Tracheal epithelial cell (primary cell): ENCODE measurements at places on chromosomes 3 and 15. TPM values are rescaled to one million over a fixed set of nuclear protein-coding genes. Genes with fewer than 3 reads are reported as not detected.

The KCTD6 gene
- 3.4 and 4.9 TPM in 2 replicates for total RNA-seq

The GNAT1 gene
- 0.43 TPM in 1 of 2 replicates, not detected in the other for total RNA-seq

The REC114 gene
- not detected in 2 replicates for total RNA-seq

The THAP10 gene
- 0.64 and 0.72 TPM in 2 replicates for total RNA-seq

The LRRC2 gene
- total RNA-seq = under 0.01 TPM in 1 of 2 replicates, not detected in the other

The C3orf20 gene
- total RNA-seq = not detected in 2 replicates

The PLCL2 gene
- total RNA-seq = 1.3 and 3.6 TPM in 2 replicates

The CTXN2 gene
- not detected in 2 replicates for total RNA-seq

The ZNF662 gene
- total RNA-seq = 0.96 and 1.1 TPM in 2 replicates

The DLL4 gene
- under 0.01 TPM in 1 of 2 replicates, not detected in the other for total RNA-seq

The STRIT1 gene
- total RNA-seq = not detected in 2 replicates

The PLAAT1 gene
- 0.85 and 1.2 TPM in 2 replicates for total RNA-seq

The GRAMD2A gene
- total RNA-seq = 1.9 and 9.0 TPM in 2 replicates

The ACAN gene
- not detected in 2 replicates for total RNA-seq

The NR2E3 gene
- under 0.01 TPM in 1 of 2 replicates, not detected in the other for total RNA-seq

The ABHD5 gene
- total RNA-seq = 33.7 and 40.7 TPM in 2 replicates

The PTX3 gene
- 0.85 and 5.8 TPM in 2 replicates for total RNA-seq

The LIPC gene
- total RNA-seq = 1.4 TPM in 1 of 2 replicates, not detected in the other

The FBXL2 gene
- total RNA-seq = 9.4 and 20.7 TPM in 2 replicates

The CHCHD4 gene
- total RNA-seq = 15.9 and 28.1 TPM in 2 replicates

The SLC15A2 gene
- 0.96 and 6.2 TPM in 2 replicates for total RNA-seq

The TLR9 gene
- total RNA-seq = under 0.01 TPM in 1 of 2 replicates, not detected in the other

The ALAS1 gene
- total RNA-seq = 36.2 and 44.1 TPM in 2 replicates

The ATP13A5 gene
- not detected in 2 replicates for total RNA-seq

The SPINK8 gene
- not detected in 2 replicates for total RNA-seq

The ANKRD34C gene
- total RNA-seq = not detected in 2 replicates

The ASB14 gene
- not detected in 2 replicates for total RNA-seq

The SLC24A5 gene
- total RNA-seq = not detected in 2 replicates

The SERPINI2 gene
- total RNA-seq = not detected in 2 replicates

The AP3B2 gene
- total RNA-seq = 1.2 TPM in 1 of 2 replicates, not detected in the other

The SPG11 gene
- 86.3 and 94.7 TPM in 2 replicates for total RNA-seq

The FOXB1 gene
- total RNA-seq = not detected in 2 replicates

The CCR3 gene
- total RNA-seq = not detected in 2 replicates

The SKOR1 gene
- not detected in 2 replicates for total RNA-seq

The SNURF gene
- 0.85 and 1.7 TPM in 2 replicates for total RNA-seq

The NR1I2 gene
- not detected in 2 replicates for total RNA-seq

The ZBTB20 gene
- 2.1 and 4.8 TPM in 2 replicates for total RNA-seq

The SLC6A20 gene
- total RNA-seq = 1.7 TPM in 1 of 2 replicates, not detected in the other

The PRR23E gene
- not detected in 2 replicates for total RNA-seq

The CHST13 gene
- 0.24 TPM in 1 of 2 replicates, not detected in the other for total RNA-seq

The GADL1 gene
- total RNA-seq = not detected in 2 replicates

The TMEM40 gene
- total RNA-seq = 18.8 and 21.4 TPM in 2 replicates

The ZBED2 gene
- total RNA-seq = 8.3 and 11.8 TPM in 2 replicates

The EPHA3 gene
- under 0.01 and 0.48 TPM in 2 replicates for total RNA-seq
